ENCODE measurements at places on chromosomes 13 and 19. TPM values are rescaled to one million over a fixed set of nuclear protein-coding genes. Genes with fewer than 3 reads are reported as not detected.
A peak's percentile ranks its signal among the peaks of the same experiment; 100 is the strongest.

The LCP1 gene
- total RNA-seq, result 17.0 TPM

DNA sequence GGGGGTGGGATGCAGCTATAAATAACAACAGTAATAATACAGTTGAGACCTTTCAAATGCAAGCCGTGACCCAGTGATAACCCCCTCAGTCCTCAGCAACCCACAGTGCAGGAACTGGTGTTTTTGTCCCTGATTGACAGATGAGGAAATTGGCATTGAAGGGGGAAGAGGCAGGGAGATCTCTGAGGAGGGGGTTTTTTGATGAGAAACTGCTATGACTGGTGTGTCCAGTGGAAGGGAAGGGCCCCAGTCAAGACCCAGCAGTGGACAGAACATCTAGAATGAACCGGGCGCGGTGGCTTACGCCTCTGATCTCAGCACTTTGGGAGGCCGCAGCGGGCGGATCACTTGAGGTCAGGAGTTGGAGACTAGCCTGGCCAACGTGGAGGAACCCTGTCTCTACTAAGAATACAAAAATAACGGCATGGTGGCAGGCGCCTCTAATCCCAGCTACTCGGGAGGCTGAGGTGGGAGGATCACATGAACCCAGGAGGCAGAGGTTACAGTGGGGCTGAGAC, 1.9 kb downstream of the MAP1S start:
- DNase-seq, result no peak
- no peak overlapping the region for H3K27ac ChIP-seq
- peaks cover 9% of the 10 kb centered on the region for H3K36me3 ChIP-seq
- H3K27me3 ChIP-seq, result no peaks in the 10 kb centered on the region
- H3K4me1 ChIP-seq, result peaks cover 16% of the 10 kb centered on the region

- peaks cover 4% of the 10 kb centered on the region for H3K36me3 ChIP-seq
- H3K4me1 ChIP-seq, result no peaks in the 10 kb centered on the region
- DNase-seq, result no peak
- no peak overlapping the region for H3K4me3 ChIP-seq
- H3K27me3 ChIP-seq, result no peaks in the 10 kb centered on the region
- no peak overlapping the region for H3K27ac ChIP-seq
These were observed 6.3 kb downstream of the PLIN3 start for GRCh38 chr19:4861147-4861546.

DNA sequence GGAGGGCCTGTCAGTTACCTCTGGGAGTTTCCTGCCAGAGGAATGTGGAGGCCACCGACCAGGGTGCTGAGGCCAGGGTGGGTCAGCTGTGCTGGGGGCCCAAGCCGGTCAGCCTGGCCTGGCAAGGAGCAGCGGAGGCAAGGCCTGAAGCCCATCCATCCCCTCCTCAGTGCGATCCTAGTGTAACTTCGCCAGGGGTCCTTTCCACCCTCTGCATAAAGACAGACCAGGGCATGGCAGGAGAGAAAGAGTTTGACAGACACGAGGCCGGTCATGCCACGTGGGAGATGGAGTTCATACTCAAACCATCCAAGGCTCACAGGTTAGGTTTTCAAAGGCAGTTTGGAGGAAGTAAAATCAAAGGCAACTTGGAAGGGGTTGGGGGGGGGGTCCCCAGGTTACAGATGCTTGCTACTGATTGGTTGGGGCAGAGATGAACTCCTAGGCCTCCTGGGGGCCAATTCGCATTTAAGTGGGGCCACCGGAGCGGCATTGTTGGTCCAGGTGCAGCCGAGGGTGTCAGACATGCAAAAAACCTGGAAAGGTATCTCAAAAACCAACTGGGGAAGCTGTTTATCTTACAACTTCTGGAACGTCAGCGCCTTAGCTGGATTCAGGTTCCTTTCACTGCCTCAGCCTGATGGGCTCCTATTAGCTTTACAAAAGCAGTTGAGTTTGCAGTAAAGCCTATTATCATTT, 36.8 kb upstream of the DPRX start:
- no peak overlapping the region for H3K27ac ChIP-seq
- DNase-seq, result no peak
- H3K4me3 ChIP-seq, result no peak overlapping the region
- H3K36me3 ChIP-seq, result no peaks in the 10 kb centered on the region
- peaks cover 3% of the 10 kb centered on the region for H3K4me1 ChIP-seq

The ZNF799 gene
- 8.5 TPM for total RNA-seq

- H3K4me1 ChIP-seq, result peaks cover 9% of the 10 kb centered on the region
- no peak for DNase-seq
- H3K27me3 ChIP-seq, result no peaks in the 10 kb centered on the region
- H3K27ac ChIP-seq, result no peak overlapping the region
- no peak overlapping the region for H3K4me3 ChIP-seq
These were observed 163.0 kb downstream of the HS6ST3 start for GRCh38 chr13:96252903-96253302.

GRCh38 chr19:4678881-4679790, 9.0 kb upstream of the MYDGF start:
- H3K27ac ChIP-seq, result no peak overlapping the region
- no peaks in the 10 kb centered on the region for H3K27me3 ChIP-seq
- no peak for DNase-seq
- no peaks in the 10 kb centered on the region for H3K4me1 ChIP-seq
- H3K36me3 ChIP-seq, result peaks cover 17% of the 10 kb centered on the region

DNA sequence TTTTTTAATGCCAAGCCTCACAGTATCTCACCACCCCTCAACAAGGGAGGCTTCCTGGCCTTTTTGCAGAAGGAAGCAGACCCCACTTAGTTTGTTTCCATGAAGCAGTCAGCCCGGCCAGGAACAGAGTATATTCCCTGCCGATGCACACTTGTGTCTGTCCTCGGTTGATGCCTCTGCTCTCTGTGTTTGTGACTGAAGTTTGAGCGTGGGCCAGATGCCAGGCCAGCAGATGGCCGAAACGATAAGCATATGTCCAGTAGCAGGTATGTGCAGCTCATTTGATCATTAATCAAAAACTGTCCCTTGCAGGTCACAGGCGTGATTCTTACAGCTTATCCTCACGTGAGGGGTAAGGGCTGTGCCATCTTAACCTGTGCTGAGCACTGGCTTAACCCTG, 144.0 kb downstream of the IRS2 start:
- DNase-seq, result no peak
- no peaks in the 10 kb centered on the region for H3K4me1 ChIP-seq
- H3K27ac ChIP-seq, result no peak overlapping the region
- H3K4me3 ChIP-seq, result no peak overlapping the region
- H3K36me3 ChIP-seq, result peaks cover 3% of the 10 kb centered on the region

- H3K27me3 ChIP-seq, result no peaks in the 10 kb centered on the region
- H3K36me3 ChIP-seq, result peaks cover 1% of the 10 kb centered on the region
- peak overlapping the region; percentile 95 for H3K27ac ChIP-seq
- DNase-seq, result no peak
These were observed 23.7 kb downstream of the ZNF175 start for GRCh38 chr19:51594774-51595109.

GRCh38 chr19:46201454-46202310, 27.9 kb upstream of the IGFL1 start:
- H3K4me1 ChIP-seq, result no peaks in the 10 kb centered on the region
- peaks cover 16% of the 10 kb centered on the region for H3K27me3 ChIP-seq
- no peaks in the 10 kb centered on the region for H3K36me3 ChIP-seq
- no peak for DNase-seq

The HRC gene
- 2.1 TPM for total RNA-seq

DNA sequence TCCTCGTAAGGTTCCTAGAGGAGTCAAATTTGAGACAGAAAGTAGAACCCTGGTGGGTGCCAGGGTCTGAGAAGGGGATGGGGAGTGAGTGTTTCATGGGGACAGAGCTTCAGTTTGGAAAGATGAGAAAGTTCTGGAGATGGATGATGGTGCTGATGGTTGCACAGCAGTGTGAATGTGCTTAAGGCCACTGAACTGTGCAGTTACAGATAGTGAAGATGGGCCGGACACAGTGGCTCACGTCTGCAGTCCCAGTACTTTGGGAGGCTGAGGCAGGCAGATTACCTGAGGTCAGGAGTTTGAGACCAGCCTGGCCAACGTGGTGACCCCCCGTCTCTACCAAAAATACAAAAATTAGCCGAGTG, 917 bp downstream of the SPC24 start:
- peak overlapping the region; percentile 87 for H3K4me3 ChIP-seq
- no peaks in the 10 kb centered on the region for H3K27me3 ChIP-seq
- H3K36me3 ChIP-seq, result no peaks in the 10 kb centered on the region
- peaks cover 5% of the 10 kb centered on the region for H3K4me1 ChIP-seq
- no peak for DNase-seq
- no peak overlapping the region for H3K27ac ChIP-seq

DNA sequence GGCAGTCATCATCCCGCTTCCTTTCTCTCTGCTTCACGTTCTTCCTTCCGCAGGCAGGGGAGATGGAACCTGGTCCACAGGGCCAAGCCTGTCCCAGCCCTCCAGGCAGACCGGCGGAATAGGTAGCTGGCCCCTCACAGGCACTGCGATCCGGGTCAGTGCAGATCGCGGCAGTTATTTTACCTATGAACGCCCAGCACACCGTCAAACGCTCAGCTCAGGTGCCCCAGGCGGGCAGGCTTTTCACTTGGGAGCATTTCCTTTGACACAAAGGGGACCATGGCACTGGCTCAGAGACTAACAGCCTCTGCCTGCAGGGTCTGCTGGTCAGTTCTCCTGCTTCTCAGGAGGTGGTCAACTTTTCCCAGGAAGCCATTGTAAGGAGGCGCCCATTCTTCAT, 97.0 kb upstream of the ZNF98 start:
- H3K4me1 ChIP-seq, result no peaks in the 10 kb centered on the region
- DNase-seq, result no peak
- peaks cover 1% of the 10 kb centered on the region for H3K36me3 ChIP-seq
- H3K27me3 ChIP-seq, result no peaks in the 10 kb centered on the region
- no peak overlapping the region for H3K4me3 ChIP-seq
- H3K27ac ChIP-seq, result no peak overlapping the region

GRCh38 chr19:55717251-55717650, 21.0 kb downstream of the NLRP9 start:
- H3K4me1 ChIP-seq, result no peaks in the 10 kb centered on the region
- H3K27me3 ChIP-seq, result no peaks in the 10 kb centered on the region
- H3K4me3 ChIP-seq, result no peak overlapping the region
- DNase-seq, result no peak

- H3K36me3 ChIP-seq, result no peaks in the 10 kb centered on the region
- H3K27me3 ChIP-seq, result peaks cover 90% of the 10 kb centered on the region
- H3K4me3 ChIP-seq, result no peak overlapping the region
- DNase-seq, result no peak
- H3K27ac ChIP-seq, result no peak overlapping the region
These were observed 14.7 kb upstream of the SOX1 start for GRCh38 chr13:112052213-112052612.

DNA sequence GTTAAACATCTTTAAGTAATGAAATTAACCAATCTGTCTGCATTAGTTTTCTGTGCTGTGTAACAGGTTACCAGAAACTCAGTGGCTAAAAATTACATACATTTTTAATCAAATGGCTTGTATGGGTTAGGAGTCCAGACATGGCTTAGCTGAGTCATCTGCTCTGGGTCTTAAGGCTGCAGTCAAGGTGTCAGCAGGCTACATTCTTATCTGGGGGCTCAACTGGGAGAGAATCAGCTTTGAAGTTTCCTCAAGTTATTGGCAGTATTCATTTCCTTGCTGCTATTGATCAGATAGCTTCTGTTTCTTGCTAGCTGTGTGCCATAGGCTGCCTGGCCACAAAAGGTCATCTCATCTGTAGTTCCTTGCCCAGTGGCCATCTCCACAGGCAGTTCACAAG, 1163.0 kb downstream of the DIAPH3 start:
- no peak for DNase-seq
- no peaks in the 10 kb centered on the region for H3K27me3 ChIP-seq
- no peak overlapping the region for H3K4me3 ChIP-seq
- H3K27ac ChIP-seq, result no peak overlapping the region
- H3K4me1 ChIP-seq, result no peaks in the 10 kb centered on the region

The ADGRE1 gene
- not detected for total RNA-seq

The PNMA8B gene
- total RNA-seq, result 2.1 TPM

All from progenitor cell of endocrine pancreas (in vitro differentiated cells).